ENCODE measurements at places on chromosomes 7 and 10.

DNA sequence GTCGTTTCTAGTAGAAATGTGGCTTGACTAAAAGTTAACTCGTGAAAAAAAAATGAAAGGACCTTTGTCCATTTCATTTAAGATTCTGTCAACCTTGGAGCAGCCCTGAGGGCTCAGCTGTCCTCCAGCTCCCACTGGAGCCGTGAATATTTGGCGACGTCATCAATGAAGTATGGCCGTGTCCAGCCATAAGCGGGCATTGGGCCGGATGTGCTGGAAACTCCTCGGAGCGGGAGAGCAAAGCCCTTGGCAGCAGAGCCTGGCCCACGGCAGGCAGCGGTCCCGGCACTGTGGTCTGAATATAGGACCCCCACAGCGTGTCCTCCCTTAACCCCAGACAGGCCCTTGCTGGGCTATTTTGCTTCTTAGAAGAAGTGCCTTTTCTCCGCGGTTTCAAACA lies 50.0 kb downstream of the JAKMIP3 start:
- no peak for DNase-seq

- DNase-seq, result no peak
Measured at GRCh38 chr10:126525326-126525725, 137.0 kb upstream of the ADAM12 start.

DNA sequence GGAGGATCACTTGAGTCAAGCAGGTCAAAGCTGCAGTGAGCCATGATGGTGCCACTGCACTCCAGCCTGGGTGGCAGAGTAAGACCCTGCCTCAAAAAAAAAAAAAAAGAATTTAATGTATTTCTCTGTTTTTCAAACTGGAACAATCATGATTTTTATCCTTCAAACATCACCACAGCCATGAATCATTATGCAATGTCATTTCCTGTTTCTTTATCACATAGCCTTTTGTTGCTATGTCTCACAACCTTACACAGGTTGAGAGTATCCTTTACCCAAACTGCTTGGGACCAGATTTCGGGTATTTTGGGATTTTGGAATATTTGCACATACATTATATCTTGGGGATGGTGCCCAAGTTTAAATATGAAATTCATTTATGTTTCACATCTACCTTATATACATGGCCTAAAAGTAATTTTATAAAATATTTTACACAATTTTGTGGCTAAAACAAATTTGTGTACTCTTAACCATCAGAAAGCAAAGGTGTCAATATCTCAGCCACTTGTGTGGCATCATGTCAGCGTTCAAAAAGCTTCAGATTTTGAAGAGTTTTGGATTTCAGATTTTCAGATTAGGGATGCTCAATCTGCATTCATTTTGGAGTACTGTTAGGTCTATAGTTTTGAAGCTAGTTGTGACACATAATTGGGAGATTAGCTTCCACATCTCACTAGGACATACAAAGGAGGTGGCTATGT lies 8.2 kb downstream of the NT5C3A start:
- DNase-seq, result no peak

- no peak for DNase-seq
Measured at GRCh38 chr10:133132473-133133291, 27.3 kb upstream of the KNDC1 start.

DNA sequence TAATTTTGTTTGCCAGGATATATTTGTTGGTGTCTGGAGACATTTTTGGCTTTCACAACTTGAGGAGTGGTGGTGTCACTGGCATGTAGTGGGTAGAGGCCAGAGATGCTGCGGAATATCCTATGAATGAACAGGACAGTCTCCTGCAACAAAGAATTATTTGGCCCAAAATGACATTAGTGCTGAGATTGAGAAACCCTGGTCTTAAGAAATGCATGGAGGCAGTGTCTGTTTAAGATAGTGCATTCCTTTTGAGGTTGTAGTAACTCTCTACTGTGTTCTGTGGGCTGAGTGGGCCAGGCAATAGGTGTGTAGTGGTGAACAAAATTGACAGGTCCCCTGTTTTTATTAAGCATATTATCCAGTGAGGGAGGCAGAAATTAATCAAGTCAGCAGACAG lies 165.5 kb downstream of the CDK14 start:
- no peak for DNase-seq

GRCh38 chr10:54702583-54703485 lies 98.2 kb downstream of the PCDH15 start:
- no peak for DNase-seq

DNA sequence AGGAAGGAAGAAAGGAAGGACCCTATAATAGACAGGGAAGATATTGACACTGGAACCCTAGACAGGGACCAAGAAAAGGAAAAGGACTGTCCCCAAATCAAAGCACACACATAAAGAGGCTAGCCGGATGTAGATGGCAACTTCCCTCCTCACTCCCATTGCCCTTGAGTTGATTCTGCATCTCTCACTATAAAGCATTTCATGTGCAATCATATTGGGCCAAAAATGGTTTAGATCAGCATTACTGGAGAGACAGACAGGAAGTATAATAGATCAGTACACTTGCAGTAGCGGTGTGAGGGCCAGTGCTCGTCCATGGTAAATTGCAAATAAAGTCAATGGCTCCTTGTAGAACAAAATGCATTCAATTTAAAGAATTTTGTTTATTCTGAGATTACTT lies 8.4 kb downstream of the IFIT3 start:
- DNase-seq, result no peak

GRCh38 chr7:40474790-40475680 lies 340.2 kb downstream of the SUGCT start:
- no peak for DNase-seq

GRCh38 chr10:84314275-84314674 lies 14.1 kb upstream of the CCSER2 start:
- DNase-seq, result no peak

- no peak for DNase-seq
Measured at GRCh38 chr10:77836299-77836820, 90.2 kb downstream of the DLG5 start.

DNA sequence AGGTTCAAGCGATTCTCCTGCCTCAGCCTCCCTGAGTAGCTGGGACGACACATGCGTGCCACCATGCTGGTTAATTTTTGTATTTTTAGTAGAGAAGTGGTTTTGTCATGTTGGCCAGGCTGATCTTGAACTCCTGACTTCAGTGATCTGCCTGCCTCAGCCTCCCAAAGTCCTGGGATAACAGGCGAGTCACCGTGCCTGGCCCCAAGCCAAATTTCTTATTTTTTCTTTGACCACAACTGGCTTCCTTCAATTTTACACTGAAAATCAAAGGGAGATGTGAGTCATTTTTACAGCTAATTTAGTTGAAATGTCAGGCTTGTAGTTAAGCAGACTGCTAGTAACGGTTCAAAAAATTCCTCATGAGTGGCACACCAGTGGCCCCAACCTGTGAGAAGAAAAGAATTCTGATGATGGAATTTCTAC lies 7.8 kb downstream of the RNF216 start:
- DNase-seq, result no peak

DNA sequence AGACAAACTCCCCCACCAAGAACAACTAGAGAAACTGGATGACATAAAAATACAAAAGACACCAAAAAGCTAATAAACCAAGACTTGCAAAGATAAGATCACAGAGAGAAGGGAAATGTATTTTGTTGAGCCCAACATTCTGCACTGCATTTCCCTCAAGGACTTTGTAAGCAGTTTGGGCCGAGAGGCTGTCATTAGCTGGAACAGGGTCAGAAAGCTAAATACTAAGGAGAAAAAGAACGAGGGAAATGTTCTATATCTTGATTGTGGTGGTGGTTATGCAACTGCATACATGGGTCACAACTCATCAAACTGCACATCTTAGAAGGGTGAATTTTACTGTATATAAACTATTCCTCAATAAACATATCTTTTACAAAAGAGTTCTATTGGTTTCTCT lies 315.0 kb downstream of the IPMK start:
- no peak for DNase-seq

DNA sequence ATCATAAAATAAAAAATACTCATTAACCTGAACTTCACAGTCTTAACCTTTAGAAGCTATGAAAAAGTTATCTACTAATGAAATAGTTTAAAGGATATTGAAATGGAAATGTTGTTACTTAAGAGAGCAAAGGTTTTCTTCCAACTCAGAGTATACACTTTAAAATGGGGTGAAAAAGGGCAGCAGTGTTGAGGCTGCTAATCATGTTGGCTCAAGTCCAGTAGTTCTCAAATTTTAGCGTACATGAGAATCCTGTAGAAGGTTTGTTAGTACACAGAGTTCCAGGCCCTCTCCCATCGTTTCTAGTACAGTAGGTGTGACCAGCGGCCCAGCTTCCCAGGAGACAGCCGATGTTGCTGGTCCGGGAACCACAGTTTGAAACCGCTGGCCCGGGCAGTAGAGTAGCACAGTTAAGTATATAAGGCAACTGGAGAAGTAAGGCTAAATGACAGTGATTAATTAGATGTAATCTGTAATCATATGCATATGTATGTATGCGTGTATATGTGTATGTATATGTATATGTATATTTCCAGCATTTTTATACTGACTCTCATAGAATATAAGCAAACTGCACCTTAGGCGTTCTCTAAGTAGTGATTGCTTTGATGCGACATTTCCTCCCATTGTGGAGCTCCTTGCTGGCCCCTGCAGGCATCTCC lies 147.2 kb upstream of the PRR15 start:
- DNase-seq, result peak; percentile 13

GRCh38 chr10:24762966-24763623 lies 39.4 kb upstream of the ARHGAP21 start:
- DNase-seq, result no peak

- DNase-seq, result peak; percentile 2
Measured at GRCh38 chr7:16417906-16418305, 3.4 kb downstream of the CRPPA start.

DNA sequence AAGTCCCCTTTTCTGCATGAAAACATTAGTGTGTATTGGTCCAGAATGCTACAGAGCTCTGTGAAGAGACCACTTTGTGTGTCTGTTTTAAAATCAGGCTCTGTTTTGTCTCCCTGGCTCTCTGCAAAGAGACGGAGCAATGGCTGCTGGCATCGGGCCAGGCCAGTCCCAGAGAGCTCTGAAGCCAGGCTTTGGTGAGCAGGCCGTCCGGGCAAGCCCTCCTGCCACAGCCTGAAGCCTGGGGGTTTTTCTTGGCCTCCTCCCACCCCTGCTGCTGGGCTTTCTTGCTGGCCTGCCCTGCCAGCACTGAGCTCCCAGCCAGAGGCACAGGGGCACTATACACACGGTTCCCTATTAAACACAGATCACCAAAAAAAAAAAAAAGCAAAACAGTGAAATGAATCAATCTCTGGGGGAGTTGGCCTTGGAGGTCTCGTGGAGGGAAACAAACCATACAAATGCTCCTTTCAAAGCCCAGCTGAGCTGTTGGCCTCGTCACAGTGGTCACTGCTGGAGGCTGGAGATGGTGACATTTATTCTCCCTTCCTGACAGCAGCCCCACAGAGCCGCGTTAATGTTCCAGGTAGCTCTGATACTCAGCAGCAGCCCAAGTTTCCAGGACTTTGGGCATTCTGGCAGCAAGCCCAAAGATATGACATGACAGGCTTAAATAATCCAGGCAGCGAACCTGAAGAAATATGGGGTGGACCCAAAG lies 237.2 kb downstream of the TCF7L2 start:
- peak; percentile 7 for DNase-seq

GRCh38 chr10:115129752-115130151 lies 36.6 kb downstream of the ATRNL1 start:
- DNase-seq, result peak; percentile 5

DNA sequence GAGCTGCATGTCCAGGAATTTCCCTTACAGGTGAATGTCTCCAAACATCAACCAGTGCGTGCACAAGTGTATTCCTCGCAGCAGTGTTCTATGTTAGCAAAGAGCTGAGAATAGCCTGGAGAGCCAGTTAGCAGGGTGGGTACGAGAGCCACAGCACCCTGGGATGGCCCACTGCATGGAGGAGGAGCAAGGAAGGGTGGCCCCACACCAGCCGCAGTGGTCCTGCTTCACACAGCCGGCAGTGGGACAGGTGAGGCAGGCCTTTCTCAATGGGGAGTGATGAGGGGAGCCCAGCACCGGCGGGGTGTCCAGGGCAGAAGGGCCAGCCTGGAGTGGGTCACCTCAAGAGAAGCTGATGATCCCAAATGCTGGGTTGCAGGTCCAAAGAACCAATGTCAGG lies 240.7 kb downstream of the TCERG1L start:
- no peak for DNase-seq

GRCh38 chr10:130509881-130510689 lies 373.9 kb downstream of the GLRX3 start:
- no peak for DNase-seq

- peak; percentile 34 for DNase-seq
Measured at GRCh38 chr7:75866489-75867389, 12.1 kb upstream of the RHBDD2 start.

DNA sequence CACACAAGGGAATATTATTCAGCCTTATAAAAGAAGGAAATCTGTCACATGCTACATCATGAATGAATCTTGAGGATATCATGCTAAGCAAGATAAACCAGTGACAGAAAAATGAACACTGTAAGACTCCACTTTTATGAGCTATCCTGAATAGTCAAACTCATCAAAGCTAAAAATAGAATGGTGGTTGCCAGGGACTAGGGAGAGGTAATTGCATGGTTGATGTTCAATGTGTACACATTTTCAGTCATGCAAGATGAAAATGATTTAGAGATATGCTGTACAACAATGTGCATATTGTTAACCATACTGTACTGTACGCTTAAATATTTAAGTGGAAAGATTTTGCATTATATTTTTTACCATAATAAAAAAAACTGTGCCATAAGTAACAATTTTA lies 1349.1 kb downstream of the XPNPEP1 start:
- DNase-seq, result no peak

DNA sequence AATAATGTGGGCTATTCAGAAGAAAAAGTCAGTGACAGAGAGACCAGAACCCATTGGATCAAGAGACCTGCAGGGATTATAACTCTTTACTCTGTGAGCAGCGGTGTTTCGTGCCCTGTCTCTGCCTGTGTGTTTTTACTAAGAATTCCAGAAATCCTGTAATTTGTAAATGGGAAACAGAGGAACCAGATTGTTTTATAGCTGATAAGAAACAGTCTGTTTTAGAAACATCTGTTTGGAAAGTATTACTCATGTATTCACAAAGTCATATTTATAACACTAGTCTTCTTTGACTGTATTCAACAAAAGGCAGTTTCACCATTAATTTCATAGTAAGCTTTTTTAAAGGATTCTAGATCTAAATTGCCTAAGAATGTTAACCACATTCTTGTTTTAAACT lies 30.0 kb upstream of the VDAC2 start:
- no peak for DNase-seq

DNA sequence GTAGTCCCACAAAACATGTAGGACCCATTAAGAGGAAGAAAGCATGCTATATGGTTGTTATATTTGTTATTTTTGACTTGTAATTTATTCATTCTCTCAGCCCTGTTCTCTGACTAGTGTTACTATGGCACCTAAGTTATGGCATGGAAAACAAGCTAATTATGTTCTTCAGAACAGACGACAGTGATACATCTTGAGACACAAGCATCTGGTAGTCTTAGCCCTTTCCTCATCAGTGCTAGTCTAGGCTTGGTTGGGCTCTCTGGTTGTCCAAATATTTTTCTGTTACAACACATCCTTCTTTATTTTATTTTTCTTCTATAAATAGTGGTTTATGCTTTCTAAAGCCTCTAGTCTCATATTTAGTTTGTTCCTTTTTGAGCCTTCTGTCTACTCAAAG lies 308.3 kb upstream of the KAT6B start:
- peak; percentile 59 for DNase-seq
